Urothelium cell line (cell line): ENCODE measurements at places on chromosomes 16 and 17.

DNA sequence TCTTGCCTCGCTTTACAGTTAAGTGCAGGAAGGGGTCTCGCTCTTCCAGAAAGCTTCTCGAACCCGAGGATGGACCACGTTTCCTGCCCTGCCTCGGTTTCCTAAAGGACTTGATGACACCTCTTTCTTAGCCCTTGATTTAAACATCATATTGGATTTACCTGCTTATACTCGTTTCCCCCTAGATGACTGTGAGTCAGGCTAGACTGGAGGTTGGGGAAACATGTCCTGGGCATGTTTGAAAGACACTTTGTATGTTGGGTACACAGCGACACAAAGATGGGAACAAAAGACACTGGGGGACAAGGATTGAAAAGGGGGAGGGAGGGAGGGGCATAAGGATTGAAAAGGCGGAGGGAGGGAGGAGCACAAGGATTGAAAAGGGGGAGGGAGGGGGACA is 30.0 kb downstream of the SDK2 start:
- DNase-seq = no peak

DNA sequence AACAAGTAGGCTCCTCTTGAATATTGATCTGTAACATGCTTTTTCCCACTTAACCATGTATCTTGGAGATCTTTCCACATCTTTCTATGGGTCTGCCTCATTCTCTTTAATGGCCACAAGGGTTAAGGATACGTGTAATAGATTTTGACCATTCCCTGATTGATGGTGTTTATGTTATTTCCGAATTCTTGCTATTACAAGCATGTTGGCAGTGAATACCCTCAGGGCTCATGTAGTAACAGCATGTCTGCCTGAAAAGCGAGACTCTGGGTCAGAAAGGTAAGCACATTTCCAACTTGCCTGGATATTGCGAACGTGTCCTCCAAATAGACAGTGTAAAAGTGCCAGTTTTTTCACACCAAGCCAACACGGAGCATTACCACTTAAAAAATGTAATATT is 5.0 kb downstream of the TAC4 start:
- no peak for DNase-seq

- DNase-seq = peak; percentile 86
Measured at GRCh38 chr17:81961087-81961511, at the start of gene NOTUM. TSS of gene NOTUM (minus strand) at chr17:81961187. CDS start at chr17:81960909, 278 bp downstream.

DNA sequence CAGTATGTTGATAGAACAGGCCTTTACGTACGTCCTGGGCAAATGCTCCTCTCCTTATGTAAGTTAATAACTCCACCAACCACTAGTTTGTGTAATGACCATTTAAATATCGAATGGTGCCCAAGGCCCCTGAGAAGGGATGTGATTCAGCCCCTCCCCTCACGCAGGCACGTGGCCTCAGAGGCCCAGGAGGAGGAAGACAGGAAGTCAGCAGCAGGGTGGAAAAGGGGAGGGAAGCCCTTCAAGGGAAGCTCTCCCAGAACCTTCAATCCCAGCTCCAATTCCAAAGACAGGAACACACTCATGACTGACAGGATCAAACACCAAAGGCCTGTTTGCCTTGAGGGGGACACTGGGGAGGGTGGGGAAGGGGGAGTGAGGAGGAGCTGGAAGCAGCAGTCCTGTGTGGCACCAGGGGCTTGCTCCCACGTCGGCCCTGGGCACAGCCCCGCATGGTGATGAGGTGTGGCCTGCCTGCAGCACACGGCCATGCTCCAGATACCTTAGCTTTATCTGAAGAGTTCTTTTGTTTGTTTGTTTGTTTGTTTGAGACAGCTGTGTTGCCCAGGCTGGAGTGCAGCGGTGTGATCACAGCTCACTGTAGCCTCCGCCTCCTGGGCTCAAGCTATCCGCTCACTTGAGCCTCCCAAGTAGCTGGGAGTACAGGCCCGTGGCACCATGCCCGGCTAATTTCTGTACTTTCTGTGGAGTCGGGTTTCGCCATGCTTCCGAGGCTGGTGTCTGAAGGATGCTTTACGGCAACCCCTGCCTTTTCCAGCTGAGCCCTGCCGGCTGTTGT is 105.0 kb downstream of the ZNF778 start:
- peak; percentile 62 for DNase-seq

DNA sequence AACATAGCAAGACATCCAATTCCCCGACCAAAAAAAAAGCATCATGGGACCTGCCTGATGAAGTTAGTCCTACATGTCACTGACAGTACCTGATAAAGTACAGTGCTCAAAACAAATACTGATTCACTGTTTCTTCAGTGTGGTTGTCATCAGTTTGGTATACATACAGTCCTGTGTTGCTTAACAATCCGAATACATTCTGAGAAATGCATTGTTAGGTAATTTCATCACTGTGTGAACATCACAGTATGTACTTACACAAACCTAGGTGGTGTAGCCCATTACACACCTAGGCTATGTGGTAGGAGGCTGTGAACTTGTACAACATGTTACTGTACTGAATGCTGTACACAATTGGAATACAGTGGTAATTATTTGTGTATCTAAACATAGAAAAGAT is 19.0 kb upstream of the FA2H start:
- no peak for DNase-seq

DNA sequence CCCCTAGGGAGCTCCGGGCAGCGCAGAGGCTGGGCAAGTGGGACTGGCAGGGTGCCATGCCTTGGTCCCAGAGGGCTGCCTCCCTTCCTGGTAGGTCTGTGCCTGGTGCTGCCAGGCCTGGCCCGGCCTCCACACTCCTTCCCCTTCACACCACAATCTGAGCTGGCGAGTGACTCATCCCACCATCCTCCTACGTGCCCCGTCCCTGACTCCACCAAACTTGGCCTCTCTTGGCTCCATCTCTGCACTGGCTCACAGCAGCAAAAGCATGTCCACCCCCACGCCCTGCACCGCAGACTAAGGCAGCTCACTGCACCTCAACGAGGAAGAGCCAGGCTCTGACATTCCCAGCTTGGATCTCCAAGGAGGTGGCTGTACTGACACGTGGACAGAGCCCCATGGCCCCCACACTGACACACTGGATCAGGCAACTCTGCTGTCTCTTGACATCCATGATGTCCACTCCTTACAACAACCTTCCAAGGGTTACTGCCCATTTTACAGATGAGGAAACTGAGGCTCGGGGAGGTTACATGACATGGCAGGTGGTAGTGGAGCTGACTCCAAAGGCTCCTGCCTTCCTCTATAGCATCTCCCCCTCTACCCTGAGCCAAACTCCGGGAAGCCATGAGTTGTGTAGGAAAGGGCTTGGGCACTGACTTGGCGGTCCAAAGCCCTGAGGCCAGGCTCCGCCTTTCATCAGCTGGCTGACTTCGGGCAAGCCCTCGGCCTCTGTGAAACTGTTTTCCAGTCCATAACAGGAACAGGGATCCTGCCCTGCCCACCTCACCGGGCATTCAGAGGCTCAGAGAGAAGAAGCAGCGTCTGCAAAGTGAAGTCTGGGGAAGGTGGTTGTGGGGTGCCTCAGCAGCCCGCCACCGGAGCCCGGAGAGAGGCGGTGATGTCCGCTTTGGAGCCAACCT is 20.1 kb upstream of the KRT19 start:
- peak; percentile 95 for DNase-seq

GRCh38 chr16:73021866-73022495 is 25.9 kb downstream of the ZFHX3 start:
- no peak for DNase-seq
